ENCODE measurements at places on chromosomes 6 and 20.

- DNase-seq, result no peak
These were observed 19.6 kb upstream of the MICB start for GRCh38 chr6:31478186-31478950.

DNA sequence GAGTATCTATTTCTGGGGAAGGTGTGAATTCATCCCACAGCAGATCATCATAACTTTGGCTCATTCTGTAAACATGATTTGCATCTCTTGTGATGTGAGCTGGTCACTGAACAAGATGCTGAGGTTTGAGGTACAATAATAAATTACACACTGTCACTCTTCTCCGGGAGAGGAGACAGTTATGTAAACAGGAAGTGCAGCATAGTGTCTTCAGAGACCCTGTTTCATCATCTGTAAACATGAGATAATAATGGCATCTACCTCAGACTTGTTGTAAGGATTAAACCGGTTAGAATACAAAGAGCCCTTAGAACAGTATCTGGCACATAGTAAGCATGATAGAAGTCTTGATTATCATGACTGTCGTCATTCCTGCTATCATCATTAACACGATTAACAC is 125.2 kb downstream of the TBC1D7 start:
- no peak for DNase-seq

DNA sequence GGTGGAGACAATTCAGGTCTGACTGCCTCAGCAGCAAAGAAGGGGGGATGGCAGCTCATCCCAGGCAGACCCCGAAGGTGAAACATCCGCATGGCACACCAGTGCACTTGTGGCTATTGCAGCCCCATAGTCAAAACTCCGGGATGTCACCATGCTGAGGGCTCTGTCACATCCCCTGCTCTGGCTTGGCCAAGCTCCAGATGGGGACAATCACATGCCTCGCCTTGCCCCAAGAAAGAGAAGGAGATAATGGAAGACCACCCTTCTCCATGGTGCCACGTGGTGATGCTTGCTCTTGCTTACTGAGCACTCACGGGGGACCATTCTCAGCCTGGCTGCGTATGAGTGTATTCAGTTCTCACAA is 60.2 kb downstream of the RBM38 start:
- DNase-seq, result no peak

DNA sequence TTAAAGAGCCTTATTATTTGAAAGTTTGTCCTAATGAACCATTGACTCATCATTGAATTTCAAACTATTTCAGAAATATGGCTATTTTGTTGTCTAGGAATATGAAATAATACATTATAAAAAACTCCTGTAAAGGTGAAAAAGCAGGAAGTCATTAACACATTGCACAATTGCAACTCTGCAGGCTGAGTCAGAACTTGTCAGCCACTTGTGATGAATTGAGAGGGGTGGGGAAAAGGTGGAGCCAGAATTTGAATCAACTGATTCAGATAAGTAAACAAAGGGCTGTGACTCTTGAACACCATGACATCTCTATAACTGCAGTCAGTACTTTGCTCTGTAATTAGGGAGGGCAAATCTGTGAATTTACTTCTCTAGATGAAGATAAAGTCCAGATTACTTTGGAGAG is 6.0 kb downstream of the C6orf141 start:
- no peak for DNase-seq

DNA sequence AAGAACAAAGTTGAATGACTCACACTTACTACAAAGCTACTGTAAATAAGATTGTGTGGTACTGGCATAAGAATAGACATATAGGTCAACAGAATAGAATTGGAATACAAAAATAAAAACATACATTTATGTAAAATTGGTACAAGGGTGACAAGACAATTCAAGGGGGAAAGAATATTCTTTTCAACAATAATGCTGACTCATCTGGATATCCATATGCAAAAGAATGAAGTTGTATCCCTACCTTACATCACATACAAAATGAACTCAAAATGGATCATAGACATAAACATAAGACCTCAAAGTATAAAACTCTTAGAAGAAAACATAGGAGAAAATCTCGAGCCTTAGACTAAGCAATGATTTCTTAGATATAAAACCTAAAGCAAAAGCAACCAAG is 50.9 kb downstream of the TRMT6 start:
- no peak for DNase-seq

GRCh38 chr20:62287129-62287528 is 15.7 kb upstream of the ADRM1 start:
- no peak for DNase-seq

GRCh38 chr20:63351811-63352591 is 9.1 kb downstream of the CHRNA4 start:
- no peak for DNase-seq

DNA sequence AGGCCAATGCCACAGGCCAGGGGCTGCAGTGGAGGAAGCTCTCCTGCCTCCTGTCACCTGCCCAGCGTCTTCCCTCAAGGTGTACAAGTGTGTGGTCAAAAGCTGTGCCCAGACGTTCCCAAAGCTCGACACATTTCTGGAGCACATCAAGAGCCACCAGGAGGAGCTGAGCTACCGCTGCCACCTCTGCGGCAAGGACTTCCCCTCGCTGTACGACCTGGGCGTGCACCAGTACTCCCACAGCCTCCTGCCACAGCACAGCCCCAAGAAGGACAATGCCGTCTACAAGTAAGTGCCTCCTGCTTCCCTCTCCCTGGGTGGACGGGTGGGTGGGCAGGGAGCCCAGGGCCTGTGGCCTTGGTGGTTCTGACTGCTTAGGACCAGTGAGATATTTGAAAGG is 38.2 kb downstream of the ZNF341 start:
- no peak for DNase-seq

- no peak for DNase-seq
These were observed 163.2 kb downstream of the KHDC1L start for GRCh38 chr6:73062130-73062529.

- DNase-seq, result no peak
These were observed 6.2 kb upstream of the CYP24A1 start for GRCh38 chr20:54179946-54180345.

DNA sequence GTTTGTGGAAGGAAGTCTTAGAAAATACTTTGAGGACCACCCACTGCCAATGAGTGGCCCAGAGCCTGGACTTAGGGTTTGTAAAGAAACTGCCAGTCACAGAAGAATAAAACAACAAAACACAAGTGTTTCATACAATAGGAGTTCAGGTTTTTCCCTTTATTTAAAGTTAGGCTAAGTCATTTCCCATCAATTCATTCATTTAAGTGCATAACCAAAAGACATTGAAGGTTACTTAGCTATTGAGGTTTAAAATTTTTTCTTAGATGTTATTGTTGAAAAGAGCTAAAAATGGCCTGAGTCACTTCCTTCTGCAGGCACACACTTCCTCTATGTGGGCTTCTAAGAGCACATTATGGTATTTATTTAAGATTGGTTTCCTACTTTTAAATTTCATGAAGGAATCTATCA is 54.2 kb downstream of the ARMC2 start:
- DNase-seq, result no peak

DNA sequence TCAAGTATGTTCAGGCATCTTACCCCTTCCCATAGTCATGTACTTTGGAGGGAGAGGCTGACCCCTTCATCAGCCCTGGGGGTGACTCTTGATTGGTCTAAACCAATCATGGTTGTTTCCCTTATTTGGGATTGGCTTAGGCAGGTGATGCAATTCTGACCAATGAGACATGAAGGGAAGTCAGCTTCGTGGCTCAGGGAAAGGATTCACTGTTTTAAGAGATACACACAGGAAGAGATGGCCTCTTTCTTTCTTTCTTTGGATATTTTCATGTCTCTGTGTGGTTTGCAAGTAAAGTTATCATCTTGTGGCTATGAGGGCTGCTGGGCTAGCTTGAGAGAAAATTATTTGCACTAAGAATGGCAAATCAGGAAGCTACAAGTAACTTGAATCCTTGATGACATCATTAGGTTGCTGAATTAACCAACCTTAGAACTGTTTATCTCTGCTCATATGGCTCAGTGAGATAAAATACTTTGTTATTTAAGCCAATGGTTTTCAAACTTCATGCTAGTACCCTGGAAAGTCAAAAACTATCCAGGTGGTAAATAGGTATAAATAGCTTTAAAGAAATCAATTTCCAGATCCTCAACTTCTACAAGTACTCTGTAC is 144.2 kb upstream of the CENPW start:
- DNase-seq, result no peak

GRCh38 chr6:39800034-39801032 is 8.2 kb downstream of the DAAM2 start:
- DNase-seq, result no peak

- DNase-seq, result no peak
These were observed 124.7 kb upstream of the ZNF217 start for GRCh38 chr20:53718142-53719021.

- no peak for DNase-seq
These were observed 621.9 kb downstream of the GRIK2 start for GRCh38 chr6:102015431-102015830.

- DNase-seq, result no peak
These were observed 54.7 kb upstream of the PDE7B start for GRCh38 chr6:135796643-135797305.

GRCh38 chr20:63835021-63835858 is 4.2 kb upstream of the ZBTB46 start:
- no peak for DNase-seq

DNA sequence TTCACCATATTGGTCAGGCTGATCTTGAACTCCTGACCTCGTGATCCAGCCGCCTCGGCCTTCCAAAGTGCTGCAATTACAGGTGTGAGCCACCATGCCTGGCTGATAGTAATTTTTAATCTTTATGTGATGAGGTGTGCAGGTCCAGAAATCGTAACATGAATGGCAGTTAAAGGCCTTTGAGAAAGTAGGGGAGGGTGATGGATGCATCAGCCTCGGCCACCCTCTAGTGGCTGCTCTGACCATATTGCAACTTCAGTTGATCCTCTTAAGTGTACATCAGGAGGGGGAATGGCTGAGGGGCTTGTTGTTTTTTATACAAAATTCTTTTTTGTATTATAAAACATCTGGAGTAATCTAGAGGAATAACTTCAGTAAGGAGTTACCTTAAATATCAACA is 193.0 kb downstream of the ZFAND3 start:
- DNase-seq, result no peak

DNA sequence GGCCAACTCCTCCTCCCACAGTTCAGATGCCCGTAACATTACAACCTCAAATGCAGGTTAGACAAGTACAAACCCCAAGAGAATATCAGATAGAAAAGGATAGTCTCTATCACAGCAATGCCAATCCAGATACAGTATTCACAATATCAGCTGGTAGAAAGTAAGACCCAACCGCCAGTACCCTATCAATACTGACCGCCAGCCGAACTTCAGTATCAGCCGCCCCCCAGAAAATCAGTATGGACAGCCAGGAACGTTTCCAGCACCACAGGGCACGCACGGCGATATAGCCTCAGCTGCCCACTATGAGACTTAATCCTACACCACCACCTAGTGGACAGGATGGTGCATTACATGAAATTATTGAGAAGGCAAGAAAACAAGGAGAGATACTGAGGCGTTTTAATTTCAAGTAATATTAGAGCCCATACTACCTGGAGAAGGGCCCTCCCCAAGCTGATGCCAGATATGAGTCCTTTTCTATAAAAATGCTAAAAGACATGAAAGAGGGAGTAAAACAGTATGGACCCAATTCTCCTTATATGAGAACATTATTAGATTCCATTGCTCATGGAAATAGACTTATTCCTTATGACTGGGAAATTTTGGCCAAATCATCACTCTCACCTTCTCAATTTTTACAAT is 17.6 kb upstream of the EIF2S2 start:
- DNase-seq, result peak; percentile 12

- no peak for DNase-seq
These were observed 589.2 kb upstream of the MAN1A1 start for GRCh38 chr6:119938752-119939151.

DNA sequence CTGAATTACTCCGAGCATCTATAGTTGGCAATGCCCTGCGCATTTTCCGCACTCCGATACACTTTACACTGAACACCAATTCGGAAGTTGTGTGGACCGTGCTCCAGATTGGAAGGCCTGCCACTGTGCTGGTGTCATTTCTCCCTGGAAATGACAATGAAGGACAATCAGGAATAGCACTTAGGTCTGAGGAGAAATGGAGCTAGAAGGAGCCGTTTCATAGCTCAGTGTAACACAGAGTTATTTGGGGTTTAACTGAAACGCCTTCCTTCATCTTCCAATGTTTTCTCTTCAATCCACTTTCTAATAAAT is 501 bp upstream of the PLA2G7 start:
- DNase-seq, result no peak

- no peak for DNase-seq
These were observed 28.0 kb upstream of the PHACTR3 start for GRCh38 chr20:59576216-59576953.

GRCh38 chr20:33017542-33017941 is 10.0 kb downstream of the BPIFB2 start:
- DNase-seq, result no peak
